ENCODE measurements at places on chromosomes 6 and 20.

DNA sequence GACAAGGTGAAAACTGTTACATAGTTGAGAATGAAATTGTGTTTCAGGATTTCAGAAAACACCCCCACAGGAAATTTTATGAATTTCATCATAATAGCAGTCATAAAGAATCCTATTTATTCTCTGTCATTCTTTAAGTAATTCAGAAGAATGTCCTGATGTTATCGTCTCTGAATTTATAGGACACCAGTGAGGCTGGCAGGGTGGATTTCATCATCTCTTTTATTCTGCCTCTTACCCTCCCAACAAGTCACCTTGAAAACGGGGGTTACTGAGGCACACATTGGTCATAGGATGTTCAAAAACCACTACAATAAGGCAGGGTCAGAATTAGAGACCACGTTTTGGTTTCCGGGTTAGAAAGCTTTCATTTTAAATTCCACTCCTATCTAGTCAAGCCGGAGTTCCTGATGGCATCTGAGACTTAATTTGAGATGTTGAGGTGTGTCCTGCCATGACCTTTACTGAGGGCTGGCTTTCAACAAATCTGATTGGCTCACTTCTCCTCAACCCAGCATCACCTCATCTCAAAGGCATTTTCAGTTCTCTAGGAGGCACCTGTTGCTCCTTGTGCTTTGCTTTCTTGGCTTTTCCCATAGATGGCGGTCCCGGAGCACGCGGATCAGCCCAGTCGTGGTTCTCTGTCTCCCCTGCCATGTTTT is 230.6 kb upstream of the SUPT3H start:
- no peak for DNase-seq

- no peak for DNase-seq
Measured at GRCh38 chr6:147905711-147906110, 397.2 kb downstream of the SAMD5 start.

DNA sequence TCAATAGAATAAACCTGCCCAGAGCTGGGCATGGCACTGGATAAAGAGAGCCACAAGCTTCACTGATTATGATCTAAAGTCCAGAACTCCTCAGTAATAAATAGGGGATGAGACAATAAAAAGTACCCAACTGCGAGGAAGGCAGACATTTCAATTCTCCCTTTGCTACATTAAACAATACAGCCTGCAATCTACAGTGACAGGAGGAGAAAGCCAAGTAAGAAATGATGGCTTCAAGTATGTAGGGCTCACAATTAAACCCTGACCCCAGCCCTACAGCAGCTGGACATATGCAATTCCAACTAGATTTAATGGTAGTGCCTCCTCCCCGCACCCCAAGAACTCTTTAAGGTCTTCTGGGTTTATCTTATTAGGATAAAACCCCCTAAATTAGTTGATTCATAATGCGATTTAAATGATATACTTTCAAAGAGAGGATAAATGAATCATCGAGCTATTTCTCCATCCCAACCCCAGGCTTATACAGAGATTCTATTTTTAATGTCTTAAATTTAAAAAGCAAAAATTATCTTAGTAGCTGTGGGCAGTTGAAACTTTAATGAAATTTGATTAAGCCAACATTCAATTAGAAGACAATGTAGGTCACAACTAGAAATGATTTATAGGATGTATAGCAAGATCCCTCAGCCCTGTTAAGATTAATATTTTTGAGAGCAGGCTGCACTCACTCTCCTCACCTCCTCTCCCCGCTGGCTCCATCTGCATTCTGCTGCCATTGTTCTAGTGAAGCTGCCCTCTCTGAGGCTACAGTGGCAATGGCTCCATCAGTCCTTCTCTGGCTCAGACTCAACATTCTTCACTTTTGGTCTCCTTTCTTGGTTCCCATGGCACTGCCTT is 57.1 kb downstream of the OGFRL1 start:
- DNase-seq: no peak

DNA sequence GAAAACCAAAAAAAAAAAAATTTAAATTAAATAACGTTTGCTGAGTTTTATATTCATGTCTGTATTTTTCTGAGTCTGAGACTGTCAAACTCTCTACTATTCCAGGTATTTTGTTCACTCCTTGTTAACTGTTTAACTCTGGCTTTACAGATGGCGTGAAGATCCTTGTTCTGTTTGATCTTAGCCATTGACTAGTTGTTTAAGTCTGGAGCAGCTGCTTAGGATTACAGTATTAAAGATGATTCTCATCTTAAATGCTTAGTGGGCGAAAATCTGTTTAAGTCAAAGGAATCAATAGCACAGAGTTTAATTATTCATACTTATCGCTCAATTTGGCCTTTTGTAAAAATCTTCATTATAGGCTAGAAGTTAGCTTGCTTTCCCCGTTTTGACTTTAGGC is 2.4 kb downstream of the PHACTR2 start:
- DNase-seq: no peak

GRCh38 chr6:146885708-146886457 is 287.1 kb downstream of the ADGB start:
- no peak for DNase-seq

DNA sequence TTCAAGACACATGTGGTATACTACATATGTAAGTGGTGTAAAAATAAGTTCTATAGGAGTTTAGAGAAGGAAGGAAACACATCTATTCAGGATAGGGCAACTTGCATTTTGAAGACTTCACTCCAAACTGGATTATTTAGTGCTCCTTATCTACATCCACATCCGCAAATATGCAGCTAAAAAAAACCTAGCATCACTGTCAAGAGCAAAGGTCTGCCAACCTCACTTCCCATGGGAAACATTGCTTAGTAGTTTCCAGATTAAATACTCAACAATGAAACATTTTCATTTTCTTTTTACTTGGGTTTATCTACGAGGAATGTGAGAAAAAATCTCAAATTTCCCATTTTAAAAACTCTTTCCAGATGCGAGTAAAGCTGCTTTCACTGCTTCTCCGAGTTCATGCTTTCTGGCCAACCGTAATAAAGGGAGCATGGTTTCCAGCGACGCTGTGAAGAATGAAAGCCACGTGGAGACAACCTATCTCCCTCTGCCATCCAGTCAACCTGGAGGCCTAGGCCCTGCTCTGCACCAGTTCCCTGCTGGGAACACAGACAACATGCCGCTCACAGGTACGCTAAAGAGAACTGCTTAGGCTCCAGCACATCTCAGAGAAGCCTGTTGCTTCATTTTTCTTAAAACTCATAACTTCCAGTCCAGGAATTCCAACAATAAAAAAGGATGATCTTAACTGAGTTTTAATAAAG is 48.2 kb downstream of the RFX6 start:
- no peak for DNase-seq

DNA sequence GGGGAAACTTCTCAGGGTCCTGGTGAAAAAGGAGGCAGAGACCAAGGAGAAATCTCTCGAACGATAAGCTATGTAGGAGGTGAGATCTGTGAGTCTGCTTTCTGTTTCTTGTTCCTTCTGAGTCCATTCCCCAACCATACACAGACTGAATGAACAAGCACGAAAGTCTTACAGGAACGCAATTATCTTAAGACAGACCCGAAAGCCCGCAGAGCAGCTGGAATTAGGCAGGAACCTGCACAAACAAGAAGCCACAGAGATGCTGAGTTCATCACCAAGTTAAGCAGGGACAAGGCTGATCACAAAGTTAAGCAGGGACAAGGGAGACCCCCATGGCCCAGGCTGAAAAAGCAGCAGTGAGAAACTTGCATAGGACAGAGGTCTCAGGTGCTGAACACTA is 21.4 kb upstream of the NELFCD start:
- no peak for DNase-seq

GRCh38 chr6:89436226-89436625 is 3.3 kb downstream of the ANKRD6 start:
- no peak for DNase-seq

DNA sequence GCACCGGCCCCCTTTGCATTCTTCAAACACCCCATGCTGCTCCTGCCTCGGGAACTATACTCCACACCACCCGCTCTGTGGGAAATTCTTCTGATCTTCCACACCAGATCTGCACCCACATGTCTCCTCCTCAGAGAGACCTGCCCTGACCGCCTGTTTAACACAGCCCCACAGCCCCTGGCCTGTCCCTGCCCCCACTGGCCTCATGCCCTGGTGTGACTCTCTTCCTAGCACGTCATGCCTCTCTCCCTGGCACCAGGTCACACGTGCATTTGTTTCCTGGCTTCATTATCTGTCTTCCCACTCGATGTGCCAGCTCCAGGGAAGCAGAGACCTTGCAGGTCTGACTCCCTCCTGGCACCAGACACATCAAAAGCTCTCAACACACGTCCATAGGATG is 79.6 kb downstream of the ANKRD60 start:
- no peak for DNase-seq

DNA sequence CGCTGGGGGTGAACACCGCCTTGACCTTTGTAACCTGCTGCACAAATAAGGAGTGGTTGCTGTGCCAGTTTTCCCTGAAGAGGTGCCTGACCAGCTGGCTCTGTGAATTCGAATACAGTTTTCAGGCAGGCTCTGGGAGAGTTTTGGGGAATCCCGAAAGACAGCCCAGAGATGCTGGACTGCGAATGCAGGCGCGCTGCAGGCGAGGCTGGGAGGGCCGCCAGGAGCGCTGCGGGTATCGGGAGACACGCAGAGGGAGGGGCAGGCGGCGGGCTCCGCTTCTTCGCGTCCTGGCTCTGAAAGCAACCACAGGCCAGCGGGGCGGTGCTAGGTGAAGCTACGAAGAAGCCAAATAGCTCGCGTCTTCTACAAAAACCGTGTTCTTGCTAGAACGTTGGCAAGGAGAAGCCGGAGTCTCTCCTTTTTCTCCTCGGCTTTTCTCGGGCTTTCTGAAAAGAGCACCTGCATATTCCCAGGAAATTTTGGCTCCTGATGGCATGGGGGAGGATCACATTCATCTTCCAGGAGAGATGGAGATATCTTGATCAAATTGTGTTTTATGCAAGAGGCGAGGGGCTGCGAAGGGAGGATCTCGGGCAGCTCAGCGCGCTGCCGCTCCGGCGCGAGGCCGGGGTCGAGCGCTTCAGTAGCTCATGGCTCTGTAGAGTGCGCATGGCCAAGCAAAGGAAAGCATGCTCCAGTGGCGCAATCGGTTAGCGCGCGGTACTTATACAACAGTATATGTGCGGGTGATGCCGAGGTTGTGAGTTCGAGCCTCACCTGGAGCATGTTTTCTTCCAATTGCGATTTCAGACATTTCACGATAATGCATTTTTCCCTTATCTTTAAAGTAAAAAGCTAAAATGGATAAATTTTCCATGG is 158.1 kb upstream of the ZNF184 start:
- no peak for DNase-seq

- DNase-seq: no peak
Measured at GRCh38 chr6:161135695-161136591, 137.9 kb downstream of the AGPAT4 start.

GRCh38 chr6:33909737-33910136 is 105.9 kb upstream of the MLN start:
- no peak for DNase-seq

- no peak for DNase-seq
Measured at GRCh38 chr6:135439549-135439948, 58.0 kb downstream of the AHI1 start.

GRCh38 chr20:60935971-60936370 is 316.1 kb upstream of the CDH4 start:
- DNase-seq: no peak

DNA sequence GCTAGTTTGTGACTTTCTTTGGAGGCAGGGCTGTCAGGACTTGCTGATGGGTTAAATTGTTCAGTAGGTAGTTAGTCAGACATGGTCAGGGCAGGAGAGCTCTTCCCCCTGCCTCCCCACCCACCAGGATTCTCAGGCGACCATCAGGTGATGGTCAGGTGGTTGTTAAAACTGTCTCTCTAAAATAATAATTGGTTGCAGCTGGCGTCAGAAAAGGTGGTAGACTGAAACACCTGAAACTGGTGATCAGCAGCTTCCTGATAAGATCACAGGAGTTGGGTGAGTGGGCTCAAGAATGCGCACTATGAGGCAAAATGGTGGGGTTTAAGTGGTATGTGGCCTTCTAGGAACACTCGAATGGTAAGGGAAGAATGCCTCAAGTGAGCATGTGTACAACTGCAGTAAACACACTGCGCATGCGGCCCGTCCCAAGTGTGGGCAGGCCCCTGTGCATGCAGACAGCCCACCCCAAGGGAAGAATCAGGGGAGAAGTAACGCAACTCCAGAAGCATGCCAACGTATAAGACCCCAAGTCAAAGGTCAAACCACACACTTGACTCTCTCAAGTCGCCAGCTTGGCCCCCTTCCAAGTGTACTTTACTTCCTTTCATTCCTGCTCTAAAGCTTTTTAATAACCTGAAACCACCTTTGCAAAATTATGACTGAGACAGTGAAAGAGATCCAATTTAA is 7.9 kb upstream of the BLCAP start:
- no peak for DNase-seq

DNA sequence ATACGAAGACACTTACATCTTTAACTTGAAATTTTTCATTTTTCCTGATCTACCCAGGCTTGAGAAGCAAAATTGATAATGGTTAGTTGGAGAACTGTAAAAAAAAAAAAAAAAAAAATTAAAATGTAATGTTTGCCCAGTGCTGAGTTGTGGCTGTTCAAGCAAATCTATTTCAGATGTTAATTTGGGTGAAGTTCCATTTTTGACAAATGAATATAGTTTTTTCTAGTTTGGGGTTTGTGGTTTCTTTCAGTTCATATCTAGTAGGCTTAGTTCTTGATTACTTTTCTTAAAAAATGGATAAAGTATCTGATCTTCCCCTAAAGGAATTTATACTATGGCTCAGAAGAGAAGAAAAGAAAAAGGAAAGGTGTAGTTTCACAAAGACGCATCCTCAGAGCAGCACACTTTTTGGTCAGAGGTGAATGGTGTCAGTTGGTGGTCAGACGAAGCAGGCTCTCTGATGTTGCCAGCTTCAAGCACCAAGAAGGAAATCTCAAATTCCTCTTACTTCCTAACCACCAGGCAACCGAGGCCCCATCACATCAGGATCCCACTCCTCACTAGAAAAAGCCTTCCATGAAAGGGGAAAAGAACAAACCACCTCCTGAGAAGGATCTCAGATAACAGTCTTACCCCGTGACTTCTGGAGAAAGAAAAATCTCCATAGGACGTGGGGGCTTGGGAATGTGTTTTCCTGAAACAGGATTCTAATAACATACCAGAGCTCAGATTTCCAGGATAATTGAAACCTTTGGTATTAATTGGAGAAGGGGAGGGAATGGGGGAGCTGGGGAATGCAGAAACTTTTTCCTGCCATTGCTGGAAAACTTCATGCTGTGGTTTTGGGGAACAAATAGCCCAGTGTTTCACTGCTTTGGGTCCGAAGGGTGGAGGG is 396.2 kb downstream of the CD83 start:
- no peak for DNase-seq

DNA sequence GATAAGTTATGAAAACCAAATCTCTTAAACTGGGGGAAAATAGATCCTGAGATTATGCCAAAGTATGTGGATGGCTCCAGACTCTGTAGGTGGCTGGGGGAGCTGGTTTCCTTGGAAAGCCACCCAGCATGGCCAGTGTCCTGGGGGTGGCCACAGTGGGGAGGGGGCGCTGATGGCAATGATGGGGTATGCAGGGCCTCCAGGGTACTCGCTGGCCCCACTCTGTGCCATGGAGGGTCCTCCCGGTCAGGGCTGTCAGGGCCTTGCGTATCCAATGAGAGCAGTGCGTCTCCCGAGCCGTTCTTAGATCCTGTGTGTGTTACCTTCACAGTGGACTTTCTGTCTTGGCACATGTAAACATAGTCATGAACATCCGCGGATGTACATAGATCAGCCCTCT is 152.8 kb downstream of the TMEM242 start:
- no peak for DNase-seq
